Activated naive CD4-positive, alpha-beta T cell treated with anti-CD3 and anti-CD28 coated beads, Interleukin-2, amount 50 U/mL, for 72 hours (primary cell): ENCODE measurements at places on chromosomes 1 and 21. TPM values are rescaled to one million over a fixed set of nuclear protein-coding genes. Genes with fewer than 3 reads are reported as not detected.
A peak's percentile ranks its signal among the peaks of the same experiment; 100 is the strongest.

Gene ST7L
- total RNA-seq, result 11.4 TPM

DNA sequence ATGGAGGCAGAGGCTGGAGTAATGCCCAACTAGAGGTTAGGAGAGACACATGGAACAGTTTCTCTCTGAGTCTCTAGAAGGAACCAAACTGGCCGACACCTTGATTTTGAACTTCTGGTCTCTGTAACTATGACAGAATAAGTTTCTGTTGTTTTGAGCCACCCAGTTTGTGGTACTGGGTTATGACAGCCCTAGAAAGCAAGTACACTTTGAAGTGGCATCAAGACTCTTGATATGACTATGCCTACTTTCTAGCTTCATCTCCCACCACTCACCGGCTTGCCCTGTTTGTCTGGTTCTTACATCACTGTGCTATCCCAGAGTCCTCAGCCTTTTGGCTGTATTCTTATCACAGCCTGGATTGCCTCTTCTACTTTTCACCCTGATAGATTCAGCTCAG is 230.3 kb upstream of the USP24 start:
- DNase-seq, result no peak

- no peak for DNase-seq
These were observed 72.1 kb upstream of the SIM2 start for GRCh38 chr21:36626791-36627190.

Gene OR2AK2
- not detected for total RNA-seq

DNA sequence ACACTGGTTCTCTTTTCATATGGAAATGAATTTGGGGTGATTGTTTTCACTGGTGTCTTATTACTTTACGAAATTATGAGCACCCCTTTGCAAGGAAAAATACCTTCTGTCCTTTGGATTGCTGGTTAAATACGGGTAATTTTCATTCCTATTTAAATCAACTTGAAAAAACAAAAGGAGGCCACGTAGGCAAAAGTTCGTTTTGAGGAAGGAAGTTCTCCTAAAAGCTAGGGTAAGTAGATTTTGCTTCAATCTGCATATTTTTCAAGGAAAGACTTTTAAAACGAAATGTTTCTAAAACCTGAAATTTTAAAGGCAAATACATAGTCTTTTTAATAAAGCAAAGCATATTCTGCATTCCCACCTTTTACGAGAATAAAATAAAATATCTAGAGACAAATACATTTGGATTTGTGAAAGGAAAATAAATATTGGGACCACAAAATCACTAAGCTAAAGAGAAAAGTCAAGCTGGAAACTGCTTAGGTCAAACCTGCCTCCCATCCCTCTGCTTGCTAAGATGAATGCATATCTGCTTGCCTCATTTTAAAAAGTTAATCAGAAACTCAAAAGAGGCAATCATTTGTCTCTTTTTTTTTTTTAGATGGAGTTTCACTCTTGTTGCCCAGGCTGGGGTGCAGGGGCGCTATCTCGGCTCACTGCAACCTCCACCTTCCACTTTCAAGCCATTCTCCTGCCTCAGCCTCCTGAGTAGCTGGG is 70.9 kb upstream of the ETS2 start:
- DNase-seq, result no peak

DNA sequence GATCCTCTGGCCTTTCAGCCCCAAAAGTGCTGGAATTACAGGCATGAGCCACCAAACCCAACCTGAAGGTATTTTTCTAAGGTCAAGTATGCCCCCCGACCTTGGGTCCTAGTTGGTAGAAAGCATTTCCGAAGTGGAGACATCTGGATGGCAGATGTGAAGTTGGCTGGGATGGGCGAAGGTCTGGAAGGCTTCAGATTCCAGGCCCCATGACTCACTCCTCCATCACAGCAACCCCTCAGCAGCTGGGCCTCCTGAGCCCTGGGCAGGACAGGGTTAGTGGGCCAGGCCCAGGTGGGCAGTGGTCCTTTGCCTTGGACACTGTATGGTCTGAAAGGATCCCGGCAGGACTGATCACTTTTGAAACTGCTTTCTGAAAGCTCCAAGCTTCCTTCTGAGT is 23.3 kb downstream of the NAV1 start:
- DNase-seq, result no peak

Gene SPRR2A
- total RNA-seq, result not detected

DNA sequence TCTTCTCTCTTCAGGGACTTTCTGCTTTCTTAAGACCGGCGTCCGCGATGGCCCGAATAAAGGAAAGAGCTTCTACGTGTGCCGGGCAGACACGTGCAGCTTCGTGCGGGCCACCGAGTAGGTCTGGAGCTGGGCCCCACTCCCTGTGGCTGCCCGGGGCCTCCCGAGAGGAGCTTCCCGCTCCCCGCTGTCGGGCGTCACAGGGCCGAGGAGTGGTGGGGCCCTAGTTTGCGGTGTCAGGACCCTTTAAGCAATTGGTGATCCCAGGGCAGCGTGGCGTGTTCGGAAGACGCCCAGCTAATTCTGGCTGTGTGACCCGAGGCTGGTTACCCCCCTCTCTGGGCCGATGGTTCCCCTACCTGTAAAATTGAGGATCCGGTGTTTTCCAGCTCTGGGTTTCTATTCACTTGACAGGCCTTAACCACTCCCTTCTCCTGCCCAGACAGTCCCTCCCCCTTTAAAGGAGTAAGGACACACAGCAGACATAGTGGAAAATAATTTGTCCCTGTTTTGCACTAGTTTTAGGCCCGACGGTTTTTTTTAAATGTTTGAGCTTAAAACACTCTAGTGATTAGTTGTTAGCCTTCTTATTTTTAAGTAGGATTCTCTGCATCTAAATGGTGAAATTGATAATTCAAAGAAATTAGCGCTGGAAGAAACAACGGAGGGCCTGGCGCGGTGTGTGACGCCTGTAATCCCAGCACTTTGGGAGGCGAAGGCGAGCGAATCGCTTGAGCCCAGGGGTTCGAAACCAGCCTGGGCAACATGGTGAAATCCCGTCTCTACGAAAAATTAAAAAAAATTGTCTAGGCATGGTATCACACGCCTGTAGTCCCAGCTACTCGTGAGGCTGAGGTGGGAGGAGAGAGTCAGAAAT is 553 bp downstream of the TTF2 start:
- DNase-seq, result no peak

- no peak for DNase-seq
These were observed 33.0 kb downstream of the MRAP start for GRCh38 chr21:32331444-32332305.

DNA sequence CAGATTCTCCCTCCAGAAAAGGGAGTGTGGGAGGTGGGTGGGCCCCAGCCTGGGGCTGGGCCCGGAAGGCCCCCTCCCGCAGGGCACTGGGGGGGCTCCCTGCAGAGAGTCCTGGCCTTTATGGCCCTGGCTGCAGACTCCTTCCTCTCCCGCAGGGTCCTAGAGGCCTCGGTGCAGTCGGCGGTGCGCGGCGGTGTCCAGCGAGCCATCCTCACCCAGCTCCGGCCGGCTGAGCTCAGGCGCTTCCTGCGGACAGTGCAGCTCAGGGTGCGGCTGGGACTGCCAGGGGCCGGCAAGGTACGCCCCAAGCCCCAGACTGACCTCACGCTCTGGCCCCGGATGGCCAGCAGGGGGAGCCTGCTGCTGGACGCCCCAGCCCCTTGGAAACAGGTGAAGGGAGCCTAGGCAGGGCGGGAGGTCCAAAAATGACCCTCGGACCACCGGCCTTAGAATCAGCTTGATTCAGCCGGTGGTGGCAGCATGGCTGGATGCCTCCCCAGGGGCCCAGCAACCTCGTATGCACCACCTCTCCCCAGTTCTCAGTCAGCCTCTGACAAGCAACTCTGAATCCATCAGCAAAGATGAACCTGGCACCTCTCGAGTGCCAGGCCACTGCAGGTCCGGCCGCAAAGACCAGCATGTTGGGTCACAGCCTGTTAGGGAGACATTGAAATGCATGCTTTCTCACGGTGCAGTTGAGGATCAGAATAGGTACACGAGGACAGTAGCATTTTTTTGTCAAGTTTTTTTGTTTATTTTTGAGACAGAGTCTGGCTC is 20.6 kb downstream of the MTHFR start:
- DNase-seq, result peak; percentile 62

Gene S100A5
- total RNA-seq, result 2.0 TPM

DNA sequence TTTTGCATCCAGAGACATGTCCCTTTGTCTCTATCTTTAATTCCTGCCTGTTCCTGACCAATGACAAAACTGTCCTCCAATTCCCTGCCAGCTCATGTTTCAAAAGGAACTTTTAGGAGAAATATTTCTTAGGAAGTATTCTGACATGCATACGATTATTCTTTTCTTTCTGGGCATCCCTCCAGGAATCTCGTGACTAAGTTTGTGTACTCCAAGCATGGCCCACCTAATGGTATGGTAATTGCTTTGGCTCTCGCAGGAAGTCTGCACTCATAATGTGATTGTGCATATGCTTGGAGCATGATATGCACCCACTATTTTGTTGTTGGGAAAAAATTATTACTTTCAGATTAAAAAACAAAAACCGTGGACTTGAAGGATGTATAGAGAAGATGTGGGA is 256.4 kb downstream of the PRDM2 start:
- DNase-seq, result no peak

DNA sequence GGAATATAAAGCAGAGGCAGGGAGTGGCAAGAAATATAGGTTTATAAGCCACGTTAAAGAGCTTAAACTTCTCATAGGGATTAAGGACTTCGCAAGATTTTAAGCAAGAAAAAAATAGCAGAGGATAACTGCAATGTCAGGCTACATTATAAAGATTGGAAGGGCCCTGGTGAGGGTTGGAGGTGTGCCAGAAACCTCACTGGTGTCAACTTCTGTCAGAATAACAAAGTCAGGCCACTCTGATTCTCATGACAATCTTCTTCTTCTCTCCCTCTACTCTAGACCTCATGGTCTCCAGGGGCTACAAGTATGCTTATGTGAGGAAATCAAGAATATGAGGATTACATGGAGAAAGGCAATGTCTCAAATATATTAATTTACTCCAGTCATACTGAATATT is 32.6 kb upstream of the FMO2 start:
- DNase-seq, result no peak

Gene TBX15
- total RNA-seq, result not detected

DNA sequence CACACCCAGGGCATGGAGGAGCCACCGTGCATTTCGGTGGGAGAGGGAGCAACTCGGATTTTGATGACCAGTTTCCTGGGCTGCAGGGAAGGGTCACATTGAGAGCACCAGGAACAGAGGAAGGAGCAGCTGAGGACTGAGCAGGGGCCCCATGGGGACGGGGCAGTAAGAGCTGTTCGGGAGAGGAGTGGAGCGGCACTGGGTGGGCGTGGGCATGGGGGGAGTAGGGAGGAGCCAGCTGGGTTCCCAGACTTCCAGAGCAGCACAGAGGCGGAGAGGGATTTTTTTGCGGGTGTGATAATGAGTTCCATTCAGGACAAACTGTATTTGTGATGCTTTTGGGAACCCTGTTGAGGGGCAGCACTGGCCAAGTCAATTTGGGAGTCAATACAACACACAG is 17.4 kb upstream of the GPR153 start:
- DNase-seq, result no peak

- DNase-seq, result no peak
These were observed 238.8 kb downstream of the ST6GALNAC3 start for GRCh38 chr1:76313304-76313703.

- no peak for DNase-seq
These were observed 83.8 kb upstream of the HOOK1 start for GRCh38 chr1:59730759-59731478.

DNA sequence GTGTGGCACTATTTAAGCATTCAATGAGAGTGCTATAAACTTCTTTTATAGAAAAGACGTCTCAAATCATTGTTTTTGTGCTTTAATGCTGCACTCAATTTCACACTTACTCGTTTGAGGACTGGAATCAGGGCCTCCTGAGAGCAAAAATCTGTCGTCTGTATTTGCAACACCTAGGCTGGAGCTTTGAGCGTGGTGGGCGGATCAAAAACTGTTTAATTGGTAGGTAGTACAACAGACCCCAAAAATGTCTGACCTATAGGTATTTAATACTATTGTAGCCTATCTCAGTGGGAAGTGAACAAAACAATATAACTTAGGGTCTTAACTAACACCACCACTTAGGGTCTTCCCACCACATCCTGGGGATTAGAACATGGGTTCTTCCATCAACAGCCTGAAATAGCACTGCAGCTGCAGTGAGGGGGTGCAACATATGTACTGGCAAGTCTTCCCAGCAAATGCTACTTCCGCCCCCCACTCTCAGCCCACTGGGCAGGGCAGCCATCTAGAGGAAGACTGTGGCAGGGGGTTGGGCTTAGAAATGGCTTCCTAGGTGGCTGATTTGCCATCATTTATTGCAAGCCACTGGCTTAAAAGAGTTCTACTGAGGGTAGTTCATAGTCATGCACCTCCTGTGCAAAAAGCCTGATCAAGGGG is 48.3 kb downstream of the CD46 start:
- no peak for DNase-seq

DNA sequence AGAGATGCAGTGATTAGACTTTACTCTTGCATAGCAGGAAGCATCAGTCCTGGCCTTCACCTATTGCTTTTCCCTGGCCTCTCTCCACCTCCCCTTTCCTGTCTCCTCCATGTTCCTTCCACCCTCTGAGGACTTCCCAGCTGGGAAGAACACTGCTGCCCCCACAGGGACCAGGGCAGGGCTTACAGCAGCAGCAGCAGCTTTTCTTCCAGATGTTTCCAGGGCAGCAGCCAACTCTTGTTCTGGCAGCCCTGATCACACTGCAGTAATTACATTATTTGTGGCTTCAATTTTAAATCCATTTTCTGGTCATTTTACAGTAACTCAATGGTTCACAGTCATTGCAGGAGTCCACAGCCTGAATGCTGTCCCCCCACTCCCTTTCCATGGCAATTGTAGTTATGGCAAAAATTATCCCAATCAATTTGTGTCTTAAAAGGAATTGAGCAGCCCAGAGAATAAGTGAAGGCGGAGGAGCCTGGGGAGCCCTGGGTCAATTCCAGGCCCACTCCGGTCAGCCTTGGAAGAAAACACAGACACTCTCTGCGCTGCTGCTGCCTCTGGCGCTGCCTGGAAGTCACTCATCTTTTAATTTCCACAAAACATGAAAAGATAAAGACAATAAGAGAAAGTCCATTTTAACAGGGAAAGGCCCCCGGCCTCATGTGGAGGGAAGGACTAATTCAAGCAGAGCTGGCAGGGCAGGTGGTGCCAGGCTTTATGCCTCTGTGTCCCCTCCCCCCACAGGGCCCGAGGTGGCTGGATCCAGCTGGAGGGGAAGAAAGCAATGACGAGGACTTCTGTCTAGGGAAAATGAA is 148.6 kb downstream of the GRIK3 start:
- DNase-seq, result no peak

- peak; percentile 30 for DNase-seq
These were observed 151.2 kb downstream of the DMRTA2 start for GRCh38 chr1:50271968-50272578.

Gene GBP5
- 86.8 TPM for total RNA-seq

DNA sequence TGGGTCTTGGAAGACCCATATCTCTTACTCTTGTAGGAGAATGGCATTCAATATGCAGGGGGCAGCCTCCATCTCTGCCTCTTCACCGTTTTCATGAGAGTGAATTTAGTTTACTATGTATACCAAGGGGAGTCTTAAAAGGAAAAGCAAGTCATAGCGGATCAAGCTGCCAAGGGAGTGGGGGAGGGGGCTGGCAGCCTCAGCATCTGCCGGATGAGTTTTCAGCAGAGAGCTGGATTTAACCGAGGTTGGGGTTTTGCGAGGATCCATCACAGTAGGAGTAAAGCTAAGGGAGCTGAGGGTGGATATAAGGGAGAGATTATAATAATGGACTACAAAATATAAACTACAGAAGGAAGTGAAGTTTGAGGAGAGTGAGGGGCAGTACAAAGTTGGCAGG is 9.9 kb downstream of the CD160 start:
- no peak for DNase-seq

Gene RCC1
- 98.2 TPM for total RNA-seq

Gene TTC24
- total RNA-seq, result 6.8 TPM

Gene CYYR1
- not detected for total RNA-seq
